ENCODE measurements at places on chromosomes 6 and 20.

DNA sequence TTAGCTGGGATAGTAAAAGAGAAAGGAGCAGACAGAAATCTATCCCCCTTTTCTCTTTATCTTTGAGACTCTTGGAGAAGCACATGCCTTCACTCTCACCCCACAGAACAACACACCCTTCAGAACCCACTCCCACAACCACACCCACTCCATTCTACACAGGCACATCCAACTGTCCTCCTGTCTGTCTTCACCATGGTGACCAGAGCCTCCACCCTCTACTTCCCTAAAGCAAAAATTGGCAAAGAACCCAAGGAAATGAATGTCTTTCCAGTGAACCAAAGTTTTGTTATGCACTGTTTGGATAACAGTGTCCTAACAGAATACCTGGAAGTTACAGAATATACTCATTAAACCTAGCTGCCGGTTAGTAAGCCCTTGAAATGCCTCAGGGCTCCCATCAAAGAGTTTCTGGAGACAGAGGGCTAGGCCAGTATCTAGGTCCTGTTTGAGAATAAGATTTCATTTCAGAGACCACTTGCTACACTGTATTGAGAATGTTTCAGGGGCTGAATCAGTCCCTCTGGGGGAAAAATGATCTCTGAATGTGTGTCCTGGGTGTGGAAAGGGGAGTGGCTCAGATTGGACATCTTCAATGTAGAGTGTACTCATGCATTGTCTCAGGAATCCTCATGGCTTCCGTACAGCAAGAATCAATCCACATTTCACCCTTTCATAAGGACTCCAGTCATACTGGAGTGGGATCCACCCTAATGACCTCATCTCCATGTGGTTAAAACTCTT, 101.1 kb downstream of the LY86 start:
- DNase-seq, result no peak

- DNase-seq, result no peak
Measured at GRCh38 chr6:151075527-151075926, 164.2 kb upstream of the AKAP12 start.

GRCh38 chr6:82869493-82869892, 196.1 kb downstream of the UBE3D start:
- DNase-seq, result no peak

GRCh38 chr20:56857950-56858349, 228.8 kb downstream of the TFAP2C start:
- DNase-seq, result no peak

Measured in activated CD4-positive, alpha-beta T cell treated with anti-CD3 and anti-CD28 coated beads, Interleukin-2, amount 50 U/mL, for 1 hour (primary cell).